Glomerular endothelial cell (primary cell): ENCODE measurements at places on chromosomes 2 and 18.

DNA sequence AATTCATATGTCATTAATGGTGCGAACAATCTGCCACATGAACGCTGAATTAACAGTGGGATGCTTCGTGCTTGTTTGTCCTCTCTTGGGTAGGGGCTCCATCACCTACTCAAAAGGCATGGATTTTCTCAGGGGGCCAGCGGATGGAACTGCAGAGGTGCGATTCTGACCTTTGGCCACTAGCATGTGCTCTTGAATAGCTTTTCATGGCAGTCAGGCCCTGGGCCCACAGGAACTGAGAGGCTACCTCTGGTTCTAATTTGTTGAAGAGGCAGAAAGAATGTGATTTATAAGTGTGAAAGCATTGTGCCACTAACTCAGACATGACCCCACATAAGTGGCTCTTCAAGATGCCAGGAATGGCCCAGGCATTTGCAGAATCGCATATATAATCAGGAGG is 283.2 kb downstream of the INSIG2 start:
- DNase-seq, result no peak

- DNase-seq, result no peak
Observed at GRCh38 chr2:65710356-65710755, 278.0 kb upstream of the SPRED2 start.

- DNase-seq, result no peak
Observed at GRCh38 chr18:46680784-46681695, 24.0 kb upstream of the LOXHD1 start.

DNA sequence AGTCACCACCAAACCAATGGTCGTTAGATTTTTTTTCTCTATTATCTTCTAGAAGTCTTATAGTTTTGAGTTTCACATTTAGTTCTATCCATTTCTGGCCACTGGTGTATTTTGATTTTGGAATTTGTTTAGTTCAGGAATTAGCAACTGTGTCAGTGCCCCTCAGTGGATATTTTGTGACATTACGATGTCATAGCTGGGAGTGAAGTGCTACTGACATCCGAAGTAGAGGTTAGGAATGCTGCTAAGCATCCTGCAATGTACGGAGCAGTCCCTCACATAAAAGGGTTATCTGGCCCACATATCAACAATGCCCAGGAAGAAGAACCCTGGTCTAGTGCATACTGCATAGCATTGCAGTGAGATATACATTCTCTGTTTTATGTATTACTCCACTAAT is 157.4 kb upstream of the RGPD4 start:
- no peak for DNase-seq

DNA sequence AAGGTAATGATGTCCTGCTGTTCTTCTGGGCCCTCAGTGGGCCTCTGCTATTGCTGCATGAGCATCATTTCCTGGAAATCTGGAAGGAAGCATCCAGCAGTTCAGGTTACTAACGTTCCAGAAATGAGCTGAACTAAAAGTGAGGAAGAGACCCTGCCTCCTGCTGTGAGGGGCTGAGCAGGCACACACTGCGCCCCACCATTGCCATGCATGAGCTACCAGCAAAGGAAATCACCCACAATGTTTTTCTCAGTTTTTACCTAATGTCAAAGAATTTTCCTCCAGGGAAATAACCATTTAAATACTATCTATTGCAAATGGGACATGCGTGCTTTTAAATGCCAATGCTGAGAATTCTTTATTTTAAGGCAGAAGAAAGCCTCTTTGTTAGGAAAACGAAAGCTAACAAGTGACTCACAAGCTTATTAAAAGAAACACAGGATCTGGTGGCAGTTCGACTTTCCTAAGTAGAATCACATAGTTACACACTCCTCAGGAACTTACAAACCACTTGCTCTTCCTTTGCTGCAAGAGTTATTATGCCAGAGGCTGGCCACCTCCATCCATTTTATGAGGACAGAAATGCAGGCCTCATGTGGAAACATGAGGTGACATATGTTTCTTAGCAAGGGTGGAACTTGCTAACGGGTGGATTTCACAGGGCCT is 152.6 kb upstream of the TTC39C start:
- no peak for DNase-seq

GRCh38 chr2:14804902-14805301 is 172.4 kb downstream of the LRATD1 start:
- DNase-seq, result no peak

- no peak for DNase-seq
Observed at GRCh38 chr2:10188729-10189305, 66.3 kb downstream of the RRM2 start.

GRCh38 chr2:64792300-64792699 is 138.6 kb upstream of the SERTAD2 start:
- DNase-seq, result no peak

GRCh38 chr18:58590254-58590653 is 38.6 kb downstream of the ALPK2 start:
- no peak for DNase-seq

GRCh38 chr2:229971298-229971790 is 49.0 kb downstream of the FBXO36 start:
- no peak for DNase-seq

GRCh38 chr2:170465241-170465640 is 249.9 kb upstream of the SP5 start:
- no peak for DNase-seq

DNA sequence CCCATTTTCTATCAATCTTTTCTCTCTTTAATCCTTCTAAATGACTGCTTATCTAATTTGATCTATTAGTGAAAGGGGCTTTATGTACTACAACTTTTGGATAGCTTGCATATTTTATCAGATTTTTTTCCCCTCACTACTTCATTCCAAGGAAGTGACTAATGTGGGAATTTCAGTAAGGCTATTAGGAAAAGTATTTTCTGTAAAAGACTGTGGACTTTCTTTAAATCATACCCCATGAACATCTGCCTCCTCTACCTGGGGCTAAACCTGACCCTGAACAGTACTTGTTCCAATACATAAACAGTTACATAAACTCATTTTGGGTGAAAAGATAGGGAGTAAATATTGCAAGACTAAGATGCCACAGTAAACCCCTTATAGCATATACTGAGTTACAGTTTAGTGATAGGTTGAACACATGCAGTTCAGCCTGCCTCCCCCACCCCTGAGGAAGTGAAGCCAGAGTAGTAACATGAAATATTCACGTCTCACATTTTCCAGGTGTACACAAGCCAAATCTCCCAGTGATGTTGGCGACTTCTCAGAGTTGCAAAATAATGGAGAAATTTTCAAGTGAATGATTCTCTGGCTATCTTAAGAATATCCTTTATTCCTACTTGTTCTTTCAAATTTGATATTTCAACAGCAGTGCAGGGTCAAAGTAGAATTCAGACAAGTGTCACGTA is 590.9 kb upstream of the ZEB2 start:
- peak; percentile 12 for DNase-seq

- DNase-seq, result no peak
Observed at GRCh38 chr2:188675391-188676009, 298.7 kb upstream of the COL3A1 start.

GRCh38 chr2:64106481-64106880 is 37.7 kb downstream of the PELI1 start:
- DNase-seq, result no peak

DNA sequence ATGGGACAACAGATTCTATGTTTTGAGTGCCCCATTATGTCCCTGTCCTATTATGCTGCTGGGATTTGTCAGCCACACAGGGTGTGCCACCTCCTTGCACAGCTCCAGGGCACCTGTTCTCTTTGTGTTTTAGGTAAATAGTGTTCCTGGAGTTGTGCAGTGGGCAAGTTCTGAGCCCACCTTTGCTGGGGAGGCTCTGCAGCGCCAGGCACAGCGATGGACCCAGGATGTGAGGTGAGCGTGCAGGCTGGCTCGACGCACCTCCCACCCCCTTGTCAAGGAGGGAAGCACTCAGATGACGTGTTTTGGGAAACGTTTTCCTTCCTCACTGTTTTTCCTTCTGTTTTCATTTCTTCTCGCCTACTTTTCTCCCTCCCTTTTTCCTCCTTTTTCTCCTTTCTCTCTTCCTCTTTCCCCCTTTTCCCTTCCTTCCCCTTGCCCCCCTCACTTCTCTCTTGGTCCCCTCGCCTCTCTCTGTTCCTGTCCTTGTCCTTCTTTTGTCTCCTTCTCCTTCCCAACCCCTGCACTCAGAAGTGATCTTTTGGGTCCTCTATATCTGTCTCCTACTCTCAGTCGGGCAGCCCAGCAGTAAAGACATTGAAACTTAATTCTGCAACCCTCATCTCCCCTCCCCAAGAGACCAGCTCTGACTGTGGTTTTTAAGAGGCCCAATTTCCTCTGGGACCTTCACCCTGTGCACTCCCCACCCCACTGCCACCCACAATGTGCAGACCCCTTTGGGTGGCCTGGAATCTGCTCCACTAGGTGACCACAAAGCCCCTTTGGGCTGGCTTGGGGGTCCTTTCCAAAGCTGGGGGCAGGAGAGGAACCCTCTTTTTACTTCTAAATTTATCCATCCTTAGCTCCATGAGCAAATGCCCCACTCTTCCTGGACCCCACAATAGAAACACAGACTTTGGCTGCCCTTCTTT is 104.0 kb downstream of the MCFD2 start:
- no peak for DNase-seq

DNA sequence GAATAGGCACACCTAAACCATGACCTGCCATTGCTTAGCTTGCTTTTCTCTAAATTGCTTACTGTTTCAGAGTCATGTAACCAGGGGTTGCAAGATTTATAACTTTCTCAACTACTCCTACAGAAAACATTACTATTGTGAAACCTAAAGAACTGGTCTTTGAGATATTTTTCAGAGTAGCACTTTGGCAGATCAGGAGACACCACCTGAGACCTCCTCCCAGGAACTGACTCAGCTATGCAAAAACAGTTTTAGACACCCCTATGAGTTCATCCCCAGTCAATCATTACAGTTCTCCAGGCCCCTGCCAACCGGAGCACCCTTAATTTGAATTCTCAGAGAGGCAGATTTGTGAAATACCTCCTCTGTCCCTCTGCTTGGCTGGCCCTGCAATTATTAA is 80.3 kb downstream of the MBOAT2 start:
- DNase-seq, result no peak

GRCh38 chr2:75284345-75284744 is 85.0 kb upstream of the TACR1 start:
- DNase-seq, result no peak

DNA sequence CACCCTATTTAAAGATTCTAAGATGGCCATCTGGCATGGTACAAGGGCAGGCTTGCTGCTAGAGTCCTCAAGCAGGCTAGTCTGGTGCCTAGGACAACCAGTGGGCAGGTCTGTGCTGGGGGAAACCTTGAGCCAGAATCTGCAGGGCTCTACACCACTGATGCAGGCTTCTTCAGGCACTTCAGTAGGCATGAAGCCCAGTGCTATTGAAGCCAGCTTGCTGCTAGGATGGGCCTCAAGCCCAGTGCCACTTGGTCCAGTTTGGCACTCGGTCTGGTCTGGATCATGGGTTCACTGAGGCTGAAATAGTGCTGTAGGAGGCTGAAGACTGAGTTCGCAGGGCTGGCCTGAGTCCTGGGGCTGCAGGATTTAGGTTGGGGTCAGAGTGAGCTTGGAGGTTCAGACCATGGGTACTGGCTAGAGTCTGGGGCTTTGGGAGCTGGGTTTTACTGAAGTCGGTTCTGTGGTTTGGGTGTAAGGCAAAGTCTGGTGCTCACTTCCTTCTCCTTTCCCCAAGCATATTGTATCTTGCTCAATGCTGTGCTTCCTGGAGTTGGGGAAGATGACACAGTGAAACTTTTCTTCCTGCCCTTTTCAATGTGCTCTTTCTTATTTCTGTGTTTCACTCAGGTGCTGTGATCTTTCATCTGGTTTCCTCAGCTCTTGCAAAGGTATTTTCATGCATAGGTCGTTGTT is 41.2 kb downstream of the SP100 start:
- DNase-seq, result no peak

GRCh38 chr2:219182331-219183150 is 4.5 kb downstream of the RETREG2 start:
- DNase-seq, result no peak

DNA sequence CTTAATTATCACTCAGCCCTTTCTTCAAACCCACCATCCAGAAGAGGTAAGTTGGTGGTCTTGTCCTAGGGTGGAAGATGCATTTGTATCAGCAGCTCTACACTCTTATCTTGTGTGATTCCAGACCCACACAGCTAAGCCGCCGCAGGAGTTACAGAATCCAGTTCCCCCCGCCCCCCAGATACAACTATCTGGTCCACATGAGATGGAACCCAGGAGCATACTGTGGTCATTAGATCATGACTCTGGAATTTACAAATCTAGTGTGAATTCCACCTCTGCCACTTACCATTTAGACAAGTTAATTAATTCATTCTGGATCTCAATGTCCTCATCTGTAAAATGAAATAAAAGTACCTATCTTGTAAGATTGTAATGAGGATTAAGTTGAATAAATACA is 486.4 kb downstream of the BCL11A start:
- no peak for DNase-seq

DNA sequence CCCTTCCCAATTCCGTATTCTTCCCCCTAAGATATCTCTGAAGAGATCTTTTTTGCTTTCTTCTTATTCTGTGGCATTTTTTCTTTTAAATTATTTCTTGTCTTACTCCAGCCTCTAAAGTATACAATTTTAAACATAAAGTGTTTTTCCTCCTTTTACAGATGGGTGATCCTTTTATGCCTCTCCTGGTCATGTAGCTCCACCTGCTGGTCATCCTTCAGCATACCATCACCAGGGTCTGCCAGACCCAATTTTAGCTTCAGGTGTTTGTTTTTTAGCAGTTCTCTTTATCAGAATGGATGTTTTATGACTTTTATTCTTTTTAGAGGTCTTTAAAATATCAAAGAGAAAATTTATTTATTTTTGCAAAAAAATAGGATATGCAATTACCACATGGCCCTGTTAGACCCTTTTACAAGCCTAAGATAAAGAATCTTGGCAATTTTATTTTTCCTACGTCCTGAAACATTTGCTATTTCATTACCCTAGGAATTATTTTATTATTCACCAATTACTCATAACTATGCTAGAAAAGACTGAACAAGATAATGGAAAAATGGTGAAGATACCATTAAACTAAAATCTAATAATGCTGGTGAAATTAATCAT is 55.5 kb downstream of the PIGN start:
- DNase-seq, result peak; percentile 37

- DNase-seq, result no peak
Observed at GRCh38 chr2:63786471-63786870, 55.2 kb upstream of the UGP2 start.

DNA sequence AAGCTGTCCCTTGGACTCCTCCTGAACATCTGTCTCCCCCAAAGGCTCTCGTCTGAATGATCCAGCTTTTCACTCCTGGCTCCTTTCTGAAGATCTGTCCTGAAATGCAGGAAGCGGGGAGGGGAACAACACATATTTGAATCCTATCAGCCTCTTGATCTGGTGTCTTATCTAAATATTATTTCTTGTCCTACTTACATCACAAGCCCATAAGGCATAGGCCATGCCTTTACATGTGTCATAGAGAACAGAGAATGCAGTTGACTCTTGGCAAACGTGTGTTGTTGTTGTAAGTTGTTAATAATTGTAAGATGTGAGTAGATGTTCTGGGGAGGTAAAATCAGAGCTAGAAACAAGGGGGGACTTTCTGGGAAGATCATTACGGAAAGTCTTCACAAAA is 57.4 kb downstream of the GATA6 start:
- no peak for DNase-seq

- DNase-seq, result no peak
Observed at GRCh38 chr2:11022591-11023273, 111.0 kb downstream of the KCNF1 start.
